ENCODE measurements at places on chromosomes 11 and 22.

DNA sequence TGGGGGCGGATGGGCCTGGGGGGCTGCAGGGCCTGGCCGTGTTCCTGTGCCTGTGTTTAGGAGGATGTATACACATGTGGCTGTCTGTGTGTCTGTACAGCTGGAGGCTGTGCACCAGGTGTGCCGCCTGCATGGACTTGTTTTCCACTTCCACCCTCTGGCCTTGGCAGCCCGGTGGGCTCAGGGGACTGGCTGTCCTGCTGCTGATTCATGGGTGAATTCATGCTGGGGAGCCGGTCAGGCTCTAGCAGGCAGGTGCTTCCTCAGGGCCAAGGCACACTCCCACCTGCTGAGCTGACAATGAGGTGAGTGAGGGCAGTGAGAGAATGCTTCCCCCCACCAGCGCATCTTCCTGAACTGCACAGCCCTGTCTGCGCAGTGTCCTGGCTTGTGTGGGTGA lies 88.4 kb downstream of the CCDC81 start:
- no peak for DNase-seq

DNA sequence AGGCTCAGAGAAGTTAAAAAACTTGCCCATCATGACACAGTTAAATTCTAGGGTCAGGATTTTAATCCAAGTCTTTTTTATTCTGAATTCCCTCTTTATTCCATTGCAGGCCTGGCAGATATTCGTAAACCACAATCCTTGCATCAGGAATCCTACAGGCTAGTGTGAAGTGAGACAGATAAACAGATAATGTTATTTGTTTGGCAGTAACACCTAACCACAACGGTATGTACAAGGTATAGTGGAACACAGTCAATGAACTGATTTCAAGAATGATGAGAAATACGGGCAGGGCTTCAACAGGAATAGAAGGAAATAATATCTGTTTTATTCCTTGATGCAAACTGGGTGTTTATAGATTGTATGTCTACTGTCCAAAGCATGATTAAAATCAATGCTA lies 32.0 kb upstream of the NARS2 start:
- DNase-seq = no peak

DNA sequence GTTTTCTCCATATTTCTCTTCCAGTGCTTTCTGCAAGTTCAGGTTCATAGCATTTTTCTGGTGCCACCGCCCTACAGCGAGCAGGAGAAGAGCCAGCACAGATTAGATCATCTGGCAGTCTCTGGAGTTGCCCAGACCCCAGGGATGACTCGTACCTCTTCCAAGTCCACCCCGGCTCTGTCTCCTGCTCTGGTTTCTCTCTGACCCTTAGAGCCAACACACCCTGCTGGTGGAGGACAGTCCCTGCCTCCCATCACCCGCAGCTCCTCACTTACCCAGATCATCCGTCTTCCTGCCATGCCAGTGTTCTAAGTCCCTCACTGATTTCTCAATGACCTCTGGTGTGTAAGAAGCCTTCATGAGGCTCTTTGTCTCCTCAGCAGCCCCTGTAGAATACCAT lies 28.0 kb downstream of the TST start:
- no peak for DNase-seq

DNA sequence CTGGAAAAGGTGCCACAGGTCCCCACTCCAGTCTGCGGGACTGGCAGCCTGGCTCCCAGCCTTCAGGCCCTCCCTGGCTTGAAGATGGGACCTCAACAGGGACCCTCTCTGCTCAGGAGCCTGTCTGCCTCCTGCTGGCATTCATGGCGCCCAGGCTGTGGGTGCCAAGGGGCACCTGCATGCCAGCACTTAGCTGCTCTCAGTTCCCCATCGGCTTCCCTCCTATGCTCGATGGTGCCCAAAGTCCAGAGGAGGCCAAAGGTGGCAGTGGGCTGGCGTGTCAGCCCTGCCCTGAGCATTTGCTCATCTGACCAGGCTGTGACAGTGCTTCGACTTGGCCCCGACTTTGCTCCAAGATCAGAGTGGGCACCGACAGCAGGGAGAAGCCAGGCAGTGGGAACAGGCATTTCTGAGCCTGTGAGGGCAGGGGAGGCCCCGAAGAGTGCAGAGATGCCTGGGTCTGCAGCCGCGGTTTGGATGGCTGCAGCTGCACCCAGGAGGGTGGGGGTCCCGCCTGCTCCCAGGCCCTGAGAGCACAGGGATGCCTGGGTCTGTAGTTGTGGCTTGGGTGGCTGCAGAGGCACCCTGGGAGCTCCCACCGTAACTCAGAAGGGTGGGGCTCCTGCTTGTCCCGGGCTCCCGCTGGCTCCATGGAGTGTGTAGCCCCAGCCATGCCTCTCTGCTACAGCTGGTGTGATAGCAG lies 463.6 kb downstream of the TBC1D22A start:
- no peak for DNase-seq

DNA sequence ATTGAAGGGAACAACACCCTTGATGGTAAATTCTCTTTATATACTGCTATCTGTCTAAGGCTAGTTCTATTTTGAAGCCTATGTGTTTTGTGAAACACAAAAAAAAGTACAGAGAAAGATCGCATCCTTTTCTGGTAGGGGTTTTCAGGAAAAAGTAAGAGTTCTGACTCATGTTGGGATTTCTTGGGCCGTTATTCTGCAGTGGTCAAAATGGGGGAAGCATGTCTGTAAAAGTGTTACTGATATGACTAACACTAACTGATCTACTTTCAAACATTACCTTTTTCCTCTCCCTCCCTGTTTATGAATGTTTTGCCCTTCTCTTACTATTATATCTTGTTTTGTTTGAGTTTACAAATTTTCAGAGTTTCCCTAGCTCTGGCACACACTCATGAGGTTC lies 53.9 kb downstream of the CTNND1 start:
- no peak for DNase-seq

- DNase-seq = no peak
Observed at GRCh38 chr11:121626507-121626875, 173.7 kb upstream of the SORL1-AS1 start.

- DNase-seq = no peak
Observed at GRCh38 chr22:38734421-38735100, 21.2 kb downstream of the SUN2 start.
